ENCODE measurements at places on chromosomes 6 and 20. TPM values are rescaled to one million over a fixed set of nuclear protein-coding genes. Genes with fewer than 3 reads are reported as not detected.

C6orf120 gene
- 28.9 TPM for total RNA-seq

SOX18 gene
- total RNA-seq = 28.5 TPM

HLA-DRB5 gene
- total RNA-seq = 21.8 TPM

SRSF12 gene
- total RNA-seq = 1.8 TPM

PLTP gene
- total RNA-seq = 246 TPM

LY6G6F gene
- total RNA-seq = not detected

HLA-G gene
- 0.26 TPM for total RNA-seq

COX4I2 gene
- 3.5 TPM for total RNA-seq

SSTR4 gene
- total RNA-seq = 0.15 TPM

CNR1 gene
- 1.8 TPM for total RNA-seq

C20orf141 gene
- total RNA-seq = not detected

SEL1L2 gene
- 4.7 TPM for total RNA-seq

POM121L2 gene
- total RNA-seq = not detected

PGBD1 gene
- total RNA-seq = 2.1 TPM

MEI4 gene
- 0.07 TPM for total RNA-seq

MYH7B gene
- total RNA-seq = 0.74 TPM

CRYBG1 gene
- 3.0 TPM for total RNA-seq

HLA-DMA gene
- 14.8 TPM for total RNA-seq

HDAC2 gene
- total RNA-seq = 84.5 TPM

TCP11 gene
- 0.61 TPM for total RNA-seq

APOBEC2 gene
- not detected for total RNA-seq

SLC17A3 gene
- 0.42 TPM for total RNA-seq

FAM83C gene
- not detected for total RNA-seq

KCNK16 gene
- not detected for total RNA-seq

RAB44 gene
- not detected for total RNA-seq

CDC5L gene
- 24.0 TPM for total RNA-seq

OVOL2 gene
- 11.4 TPM for total RNA-seq

PRDM13 gene
- not detected for total RNA-seq

BEND6 gene
- total RNA-seq = 1.3 TPM

BPI gene
- total RNA-seq = 1.8 TPM

IP6K3 gene
- total RNA-seq = not detected

HLA-DMB gene
- total RNA-seq = 39.1 TPM

AK9 gene
- total RNA-seq = 6.5 TPM

GPR63 gene
- total RNA-seq = 1.7 TPM

DSP gene
- total RNA-seq = 9.3 TPM

IL20RA gene
- total RNA-seq = 9.9 TPM

LHFPL5 gene
- total RNA-seq = not detected

HAO1 gene
- total RNA-seq = not detected

FAM209B gene
- total RNA-seq = not detected

CENPQ gene
- 3.2 TPM for total RNA-seq
